ENCODE measurements at places on chromosomes 7 and 10.

- DNase-seq: no peak
Measured at GRCh38 chr7:159022238-159022993, 122.3 kb downstream of the VIPR2 start.

GRCh38 chr7:157542068-157543021, 205.5 kb downstream of the DNAJB6 start:
- peak; percentile 12 for DNase-seq

- no peak for DNase-seq
Measured at GRCh38 chr7:39270018-39270417, 292.3 kb downstream of the POU6F2 start.

DNA sequence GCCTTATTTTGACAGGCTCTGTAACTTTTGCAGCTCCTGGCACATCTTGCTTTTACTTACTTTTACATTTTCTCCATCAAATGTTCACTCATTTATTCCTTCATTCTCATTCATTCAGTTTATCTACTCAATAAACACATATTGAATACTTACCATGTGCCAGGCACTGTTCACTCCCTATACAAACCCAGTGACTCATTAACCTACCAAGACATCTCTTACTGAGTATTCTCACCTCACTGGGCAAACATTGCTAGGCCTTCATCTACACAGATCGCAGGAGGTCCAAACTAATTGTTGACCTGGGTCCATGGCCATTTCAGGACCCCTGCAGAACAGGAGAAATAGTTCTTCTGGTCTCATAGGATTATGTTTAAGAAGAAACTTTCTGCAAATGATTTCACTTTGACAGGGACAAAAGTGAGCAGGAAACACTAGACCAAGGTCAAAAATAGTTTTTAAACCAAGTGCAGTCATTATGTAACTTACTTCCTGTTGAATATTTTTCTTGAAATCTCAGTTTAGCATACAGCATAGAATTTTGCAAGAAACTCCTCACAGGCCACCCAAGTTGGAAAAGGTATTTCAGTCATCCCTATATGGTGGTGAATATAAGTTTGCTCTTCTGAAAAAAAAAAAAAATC, 17.6 kb downstream of the SLC26A4 start:
- no peak for DNase-seq

GRCh38 chr7:43674559-43675436, 54.5 kb downstream of the COA1 start:
- DNase-seq: no peak

GRCh38 chr10:80493522-80494051, 39.5 kb downstream of the TSPAN14 start:
- no peak for DNase-seq

DNA sequence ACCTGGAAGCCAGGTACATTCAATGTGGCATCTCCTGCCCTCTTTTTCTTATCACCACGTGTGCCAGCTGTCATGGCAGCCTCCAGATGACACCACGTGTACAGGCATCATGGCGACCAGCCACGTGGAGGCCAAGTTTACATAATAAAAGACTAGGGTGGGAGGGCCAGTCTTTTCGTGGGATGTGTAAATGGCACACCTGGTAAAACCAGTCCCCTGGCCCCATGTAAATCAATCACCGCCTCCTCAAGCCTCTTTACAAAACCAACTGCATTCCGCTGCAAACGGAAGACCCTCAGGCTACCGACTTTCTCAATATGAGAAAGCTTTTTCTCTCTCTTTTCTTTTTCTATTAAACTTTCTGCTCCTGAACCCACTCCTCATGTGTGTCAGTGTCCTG, 65.1 kb upstream of the PHF14 start:
- DNase-seq: no peak

- DNase-seq: no peak
Measured at GRCh38 chr10:21021843-21022594, 124.9 kb upstream of the NEBL start.

GRCh38 chr7:80018941-80019808, 115.5 kb upstream of the GNAI1 start:
- peak; percentile 31 for DNase-seq

DNA sequence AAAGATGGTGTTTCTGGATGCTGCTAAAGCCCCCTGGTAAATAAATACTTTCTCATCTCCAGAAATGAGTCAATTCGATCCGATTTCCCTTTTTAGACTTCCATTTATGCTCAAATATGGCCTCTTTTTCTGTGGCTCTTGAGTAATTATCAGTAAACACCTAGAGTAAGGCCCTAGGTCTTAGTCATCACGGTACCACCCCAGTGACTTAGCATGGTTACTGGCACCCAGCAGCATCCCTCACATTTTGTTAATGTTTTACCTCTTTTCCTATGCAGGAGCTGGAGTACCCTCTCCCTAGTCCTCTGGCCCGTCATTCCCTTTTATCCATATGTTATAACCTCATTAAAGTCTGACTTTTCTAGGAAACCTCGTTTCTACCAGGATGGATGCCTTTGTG, 19.5 kb downstream of the CHN2 start:
- no peak for DNase-seq

DNA sequence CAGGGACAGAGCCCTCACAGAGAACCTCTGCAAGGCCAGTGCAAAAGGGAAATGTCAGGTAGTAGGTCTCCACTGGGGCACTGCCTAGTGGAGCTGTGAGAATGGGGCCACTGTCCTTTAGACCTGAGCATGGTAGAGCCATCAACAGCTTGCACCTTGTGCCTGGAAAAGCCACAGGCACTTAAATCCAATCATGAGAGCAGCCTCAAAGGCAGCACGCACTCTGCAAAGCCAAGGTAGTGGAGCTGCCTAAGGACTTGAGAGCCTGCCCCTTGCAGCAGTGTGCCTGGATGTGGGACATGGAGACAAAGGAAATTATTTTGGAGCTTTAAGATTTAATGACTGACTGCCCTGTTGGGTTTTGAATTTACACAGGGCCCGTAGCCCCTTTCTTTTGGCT, 918.5 kb upstream of the POT1 start:
- DNase-seq: no peak

GRCh38 chr10:116926426-116926825, 77.1 kb downstream of the ENO4 start:
- DNase-seq: no peak

GRCh38 chr7:129169686-129170440, 18.6 kb upstream of the SMO start:
- no peak for DNase-seq

DNA sequence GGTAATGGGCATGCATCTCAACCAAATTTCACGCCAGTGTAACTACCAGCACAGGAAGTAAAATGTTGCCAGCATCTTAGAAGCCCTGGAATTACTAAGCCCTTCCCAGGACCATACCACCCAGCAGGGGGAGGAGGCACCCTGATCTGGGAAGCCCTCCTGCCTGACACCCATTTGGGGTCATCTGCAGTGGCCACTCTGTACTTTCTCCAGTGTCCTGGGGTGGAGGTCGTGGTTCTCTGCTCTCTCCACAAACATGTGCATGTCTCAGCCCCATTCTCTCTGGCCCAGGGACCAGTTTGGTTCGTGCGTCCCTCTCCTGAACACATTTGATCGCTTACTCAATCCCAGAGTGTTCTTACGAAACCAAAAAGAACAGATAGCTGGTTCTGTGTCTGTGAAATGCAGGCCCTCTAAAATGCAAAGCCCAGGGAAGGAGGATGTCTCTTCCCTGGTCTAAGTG, 9.4 kb upstream of the LRRC27 start:
- DNase-seq: no peak

- no peak for DNase-seq
Measured at GRCh38 chr10:30373596-30374327, 24.7 kb upstream of the MTPAP start.

GRCh38 chr7:30980751-30981150, 17.0 kb downstream of the GHRHR start:
- DNase-seq: no peak

DNA sequence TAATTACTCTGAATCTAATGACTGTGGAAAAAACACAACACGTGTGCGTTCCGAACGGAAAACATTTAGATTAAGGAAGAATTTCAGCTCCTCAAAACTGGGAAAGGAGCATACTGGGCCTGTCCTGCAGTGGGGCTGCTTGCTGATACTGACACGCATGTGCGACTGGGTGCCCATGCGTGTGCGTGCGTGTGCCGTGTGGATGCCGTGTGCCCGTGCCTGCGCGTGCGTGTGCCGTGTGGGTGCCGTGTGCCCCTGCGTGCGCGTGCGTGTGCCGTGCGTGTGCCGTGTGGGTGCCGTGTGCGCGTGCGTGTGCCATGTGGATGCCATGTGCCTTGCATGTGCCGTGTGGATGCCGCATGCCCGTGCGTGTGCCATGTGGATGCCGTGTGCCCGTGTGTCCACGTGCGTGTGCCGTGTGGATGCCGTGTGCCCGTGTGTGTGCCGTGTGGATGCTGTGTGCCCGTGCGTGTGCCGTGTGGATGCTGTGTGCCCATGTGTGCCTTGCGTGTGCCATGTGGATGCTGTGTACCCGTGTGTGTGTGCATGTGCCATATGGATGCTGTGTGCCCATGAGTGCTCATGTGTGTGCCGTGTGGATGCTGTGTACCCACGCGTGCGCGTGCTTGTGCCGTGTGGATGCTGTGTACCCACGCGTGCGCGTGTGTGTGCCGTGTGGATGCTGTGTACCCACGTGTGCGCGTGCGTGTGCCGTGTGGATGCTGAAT, 28.2 kb downstream of the PWWP2B start:
- DNase-seq: no peak

DNA sequence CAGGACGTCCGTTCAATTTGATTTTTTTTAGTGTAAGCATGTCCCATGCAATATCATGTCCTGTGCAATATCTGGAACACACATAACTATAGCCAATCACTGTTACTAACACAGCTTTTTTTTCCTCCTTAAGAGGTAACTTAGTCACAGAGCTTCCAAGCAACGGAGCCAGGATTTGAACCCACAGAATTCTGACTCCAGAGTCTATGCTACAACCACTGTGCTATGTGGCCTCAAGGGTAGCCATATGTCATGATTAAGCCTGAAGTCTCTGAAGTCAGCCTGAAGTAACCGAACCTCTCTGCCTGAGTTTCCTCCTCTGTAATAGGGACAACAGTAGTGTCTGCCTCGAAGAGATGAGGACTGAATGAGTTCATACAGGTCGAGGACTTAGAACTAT, 42.2 kb upstream of the TCF7L2 start:
- no peak for DNase-seq

- no peak for DNase-seq
Measured at GRCh38 chr7:135575296-135575695, 17.6 kb downstream of the NUP205 start.

DNA sequence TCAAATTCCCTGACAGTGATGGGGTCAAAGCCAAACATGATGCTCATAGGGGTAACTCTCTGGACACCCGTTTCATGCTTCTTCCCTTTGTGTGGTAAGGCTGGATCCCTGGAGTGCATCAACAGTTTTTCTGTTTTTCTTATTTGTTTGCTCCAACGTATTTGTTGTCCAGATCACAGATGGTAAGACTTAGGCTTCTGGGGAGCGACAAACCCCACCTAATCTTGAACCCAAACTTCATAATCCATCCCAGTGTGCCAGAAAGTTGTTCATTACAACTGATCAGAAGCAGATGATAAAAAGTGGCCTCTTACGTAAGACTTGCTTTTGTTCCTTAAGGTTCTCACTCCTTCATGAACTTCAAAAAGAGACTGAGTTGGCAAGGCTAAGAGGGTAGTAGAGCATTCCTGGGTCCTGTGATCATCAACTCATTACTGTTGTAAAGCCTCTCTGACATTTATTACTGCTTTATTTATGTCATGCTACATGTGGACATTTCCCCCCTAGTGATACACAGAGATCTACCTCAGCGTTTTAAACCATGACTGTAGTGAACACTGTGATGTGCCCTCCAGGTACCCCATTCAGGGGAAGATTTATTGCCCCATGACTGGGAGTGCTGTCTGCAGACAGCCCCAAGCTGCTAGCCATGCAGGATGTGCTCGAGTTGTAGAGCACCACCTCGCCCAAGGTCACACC, 125.6 kb downstream of the CCDC71L start:
- DNase-seq: no peak

All from activated CD8-positive, alpha-beta memory T cell treated with anti-CD3 and anti-CD28 coated beads, Interleukin-2, amount 50 U/mL, for 4 hours (primary cell).